SK-N-DZ (cell line): ENCODE measurements at places on chromosomes 16 and 17.

DNA sequence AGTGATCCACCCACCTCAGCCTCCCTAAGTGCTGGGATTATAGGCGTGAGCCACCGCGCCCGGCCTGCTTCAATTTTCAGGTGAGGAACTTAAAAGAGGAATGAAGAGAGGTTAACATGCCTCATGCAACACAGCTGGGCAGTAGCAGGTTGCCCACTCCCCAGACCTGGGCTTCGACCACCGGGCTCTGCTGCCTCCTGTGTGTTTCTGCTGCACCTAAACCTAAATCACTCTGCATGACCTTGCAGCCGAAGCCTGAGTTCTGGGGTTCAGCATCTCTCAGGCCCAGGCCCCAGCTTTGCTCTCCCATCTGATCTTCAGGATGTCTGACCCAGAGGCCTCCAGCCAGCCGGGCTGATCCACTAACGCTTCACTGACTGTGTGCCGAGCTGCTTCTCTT is 112.6 kb downstream of the OR1D5 start:
- no peak for DNase-seq

DNA sequence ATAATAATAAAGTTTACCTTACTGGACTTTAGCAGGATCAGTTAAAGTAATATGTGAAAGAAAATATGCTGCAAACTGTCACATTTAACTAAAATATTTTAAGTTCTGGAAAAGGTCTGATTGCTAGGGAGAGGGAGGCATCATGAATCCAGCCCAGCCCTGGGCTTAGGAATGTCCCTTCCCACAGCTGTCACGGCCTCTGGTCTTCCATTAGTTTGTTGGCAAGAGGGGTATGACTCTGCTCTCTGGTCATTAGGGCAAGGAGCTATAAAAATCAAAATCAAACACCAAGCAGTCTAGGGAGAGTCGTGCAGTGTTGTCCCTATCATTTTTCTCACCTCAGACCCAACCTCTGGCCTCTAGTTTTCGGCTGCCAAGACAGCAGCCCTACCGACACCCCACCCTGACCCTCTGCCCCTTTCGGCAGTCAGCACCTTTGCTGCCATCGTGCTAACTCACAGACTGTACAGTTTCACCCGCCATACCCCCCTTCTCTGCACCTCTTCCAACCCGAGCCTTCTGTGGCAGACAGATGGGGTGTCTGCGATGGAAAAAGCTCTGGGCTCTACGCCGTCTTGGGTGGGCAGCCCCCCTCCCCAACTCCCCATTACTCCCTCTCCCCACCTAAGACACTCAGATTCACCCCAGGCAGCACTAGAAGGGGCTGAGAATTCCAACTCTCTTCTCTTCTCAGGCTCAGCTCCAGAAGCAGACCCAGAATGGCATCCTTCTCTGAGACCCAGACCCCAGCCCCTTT is 41.4 kb downstream of the NEUROD2 start:
- DNase-seq = no peak

DNA sequence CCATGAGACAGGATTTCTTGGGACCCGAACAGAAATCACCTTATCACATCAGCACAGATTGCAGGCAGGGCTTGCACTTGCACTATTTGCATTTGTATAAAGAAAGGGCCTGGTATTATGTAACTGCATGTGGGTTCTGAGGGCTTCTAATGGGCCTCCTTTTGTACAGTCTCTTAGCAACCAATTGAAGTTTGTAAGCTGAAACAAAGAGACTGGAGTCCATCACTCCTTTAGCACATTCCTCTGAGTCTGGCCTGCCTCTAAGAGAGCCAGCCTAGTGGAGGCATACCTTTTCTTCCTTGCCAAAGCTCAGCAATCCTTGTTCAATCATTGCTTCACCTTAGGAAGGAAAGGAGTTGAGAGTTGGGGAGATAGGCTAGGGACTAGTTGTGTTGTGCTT is 387.1 kb downstream of the XYLT1 start:
- no peak for DNase-seq

GRCh38 chr16:75617121-75617520 is 6.0 kb downstream of the ADAT1 start:
- no peak for DNase-seq

DNA sequence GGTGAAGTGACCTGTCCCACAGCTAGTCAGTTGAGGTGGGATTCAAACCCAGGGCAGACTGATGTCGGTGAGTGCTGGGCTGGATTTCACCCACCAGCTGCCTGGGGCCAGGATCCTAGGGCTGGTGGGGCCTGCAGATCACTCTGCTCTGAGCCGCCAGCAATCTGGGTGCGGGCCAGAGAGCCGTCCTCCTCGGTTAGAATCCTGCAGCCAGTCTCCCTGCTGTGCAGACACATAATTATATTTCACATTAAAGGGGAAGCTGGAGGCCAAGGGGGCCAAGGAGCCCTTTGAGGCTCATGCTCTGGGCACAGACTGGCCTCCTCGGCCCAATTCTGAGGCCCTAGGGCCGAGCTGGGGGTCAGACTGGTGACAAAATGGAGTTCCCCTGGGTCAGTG is 996 bp upstream of the KCNJ12 start:
- DNase-seq = peak; percentile 59

DNA sequence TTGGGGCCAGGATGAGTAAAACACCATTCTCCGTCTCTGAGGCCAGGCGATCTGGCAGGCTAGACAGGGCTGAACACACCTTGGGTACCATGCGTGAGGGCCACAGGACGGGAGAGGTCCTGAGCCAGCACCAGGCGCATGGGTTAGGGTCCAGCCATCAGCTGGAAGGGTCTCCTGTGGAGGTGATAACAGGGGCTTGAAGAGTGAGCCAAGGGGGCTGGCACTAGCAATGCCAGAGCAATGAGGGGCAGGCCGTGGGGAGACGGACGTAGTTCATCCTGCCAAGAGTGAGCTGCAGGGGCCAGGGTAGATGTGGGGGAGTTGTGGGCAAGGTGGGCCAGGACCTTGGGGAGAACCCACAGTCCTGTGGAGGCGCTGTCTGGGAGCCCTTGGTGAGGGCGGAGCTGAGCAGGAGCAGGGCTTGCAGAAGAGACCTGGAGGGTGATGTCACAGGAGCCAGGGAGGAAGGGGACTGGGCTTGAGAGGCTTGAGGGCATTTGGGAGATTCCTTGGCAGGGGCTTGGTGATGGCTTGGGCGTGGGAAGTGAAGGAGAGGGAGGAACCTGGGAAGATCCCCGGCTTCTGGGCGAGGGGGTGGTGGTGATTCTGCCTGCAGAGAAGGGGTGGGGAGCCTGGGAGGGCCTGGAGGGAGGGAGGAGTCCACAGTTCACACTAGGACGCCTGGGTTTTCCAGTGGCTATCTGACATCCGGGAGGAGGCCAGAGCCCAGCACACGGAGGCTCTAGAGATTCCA is 6.3 kb upstream of the NPTX1 start:
- DNase-seq = no peak

GRCh38 chr17:17348872-17349723 is 45.9 kb downstream of the NT5M start:
- DNase-seq = no peak

- DNase-seq = no peak
These were observed 51.2 kb downstream of the LITAF start for GRCh38 chr16:11535494-11535893.

- DNase-seq = no peak
These were observed 281.0 kb downstream of the FTO start for GRCh38 chr16:53984936-53985335.

GRCh38 chr17:66169839-66170238 is 22.1 kb downstream of the CEP112 start:
- no peak for DNase-seq

DNA sequence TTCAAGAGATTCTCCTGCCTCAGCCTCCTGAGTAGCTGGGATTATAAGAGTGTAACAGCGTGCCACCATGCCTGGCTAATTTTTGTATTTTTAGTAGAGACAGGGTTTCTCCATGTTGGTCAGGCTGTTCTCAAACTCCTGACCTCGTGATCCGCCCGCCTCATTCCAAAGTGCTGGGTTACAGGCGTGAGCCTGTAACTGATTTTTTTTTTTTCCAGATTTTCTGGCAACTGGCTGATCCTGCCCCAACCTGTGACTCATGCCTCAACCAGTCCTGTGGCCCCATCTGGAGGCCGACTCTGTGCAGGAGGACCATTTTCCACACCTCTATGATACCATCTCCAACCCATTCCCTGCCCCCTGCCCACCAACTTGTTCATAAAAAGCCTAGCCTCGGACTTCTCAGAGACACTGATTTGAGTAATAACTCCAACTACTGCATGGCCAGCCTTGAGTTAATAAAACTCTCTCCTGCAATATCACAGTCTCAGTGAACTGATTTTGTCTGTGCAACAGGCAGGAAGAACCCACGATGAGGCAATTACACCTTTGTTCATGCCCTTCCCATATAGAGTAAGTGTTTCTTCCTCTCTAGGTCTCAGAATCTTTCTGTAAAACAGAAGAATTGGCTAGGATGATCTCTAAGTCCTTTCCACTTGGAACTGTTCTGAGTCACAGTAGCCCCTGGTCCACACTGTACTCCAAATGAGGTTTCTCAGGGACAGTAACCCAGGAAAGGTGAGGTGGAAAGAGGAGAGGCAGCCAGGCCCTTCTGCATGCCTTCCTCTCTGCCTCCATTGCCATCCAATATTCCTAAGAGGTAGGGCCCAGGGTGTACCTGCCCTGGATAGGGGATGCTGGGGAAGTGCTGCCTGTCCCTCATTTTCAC is 8.8 kb upstream of the CNOT1 start:
- DNase-seq = no peak

GRCh38 chr16:9098377-9099090 is 7.1 kb downstream of the HAPSTR1 start:
- no peak for DNase-seq

- no peak for DNase-seq
These were observed 174.0 kb downstream of the VPS53 start for GRCh38 chr17:540631-541030.

DNA sequence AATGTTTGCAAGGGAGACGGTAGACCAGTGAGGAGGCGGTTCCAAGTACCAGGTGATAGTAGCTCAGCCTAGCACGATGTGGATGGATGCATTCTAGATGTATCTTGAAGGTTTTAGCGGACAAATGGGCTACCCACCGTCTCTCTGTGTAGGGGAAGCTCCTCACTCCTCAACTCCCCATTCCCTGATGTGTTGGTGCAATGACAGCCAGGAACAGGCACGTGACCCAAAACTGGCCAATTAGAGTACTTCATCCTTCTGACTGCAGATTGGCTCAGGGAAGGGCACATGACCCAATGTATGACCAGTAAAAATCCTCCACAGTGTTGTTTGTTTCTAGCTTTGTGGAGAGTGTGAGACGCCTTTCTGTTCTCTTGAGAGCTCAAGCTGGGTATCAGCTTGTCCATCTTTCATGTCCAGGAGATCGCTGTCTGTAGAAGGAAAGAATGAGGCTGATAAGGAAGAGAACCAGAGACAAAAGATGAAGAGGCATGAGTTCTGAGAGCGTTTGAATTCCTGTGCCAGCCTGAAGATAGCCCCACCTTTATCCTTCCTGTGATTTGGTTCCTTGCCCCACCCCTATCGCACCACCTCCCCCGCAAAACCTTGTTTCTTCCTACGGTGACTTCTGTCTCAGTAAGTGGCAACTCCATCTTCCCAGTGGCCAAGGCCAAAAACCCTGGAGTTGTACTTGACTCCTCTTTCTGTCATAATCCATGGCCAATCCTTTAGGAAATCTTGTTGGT is 2.3 kb upstream of the BORCS6 start:
- DNase-seq = peak; percentile 98

- peak; percentile 73 for DNase-seq
These were observed 835 bp downstream of the NME4 start for GRCh38 chr16:397736-398332.

- DNase-seq = no peak
These were observed 14.5 kb upstream of the OR1E2 start for GRCh38 chr17:3448059-3448665.

DNA sequence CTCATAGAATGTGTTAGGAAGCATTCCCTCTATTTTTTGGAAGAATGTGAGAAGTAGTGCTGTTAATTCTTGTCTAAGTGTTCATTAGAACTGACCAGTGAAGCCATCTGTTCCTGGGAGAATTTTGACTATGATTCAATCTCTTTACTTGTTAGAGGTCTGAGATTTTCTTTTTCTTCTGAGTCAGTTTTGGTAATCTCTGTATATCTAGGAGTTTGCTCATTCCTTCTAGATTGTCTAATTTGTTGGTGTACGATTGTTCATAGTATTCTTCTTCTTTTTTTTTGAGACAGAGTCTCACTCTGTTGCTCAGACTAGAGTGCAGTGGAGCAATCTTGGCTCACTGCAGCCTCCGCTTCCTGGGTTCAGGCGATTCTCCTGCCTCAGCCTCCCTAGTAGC is 20.4 kb downstream of the NFATC3 start:
- no peak for DNase-seq

GRCh38 chr16:56789360-56789759 is 59.4 kb downstream of the NUP93 start:
- DNase-seq = no peak

DNA sequence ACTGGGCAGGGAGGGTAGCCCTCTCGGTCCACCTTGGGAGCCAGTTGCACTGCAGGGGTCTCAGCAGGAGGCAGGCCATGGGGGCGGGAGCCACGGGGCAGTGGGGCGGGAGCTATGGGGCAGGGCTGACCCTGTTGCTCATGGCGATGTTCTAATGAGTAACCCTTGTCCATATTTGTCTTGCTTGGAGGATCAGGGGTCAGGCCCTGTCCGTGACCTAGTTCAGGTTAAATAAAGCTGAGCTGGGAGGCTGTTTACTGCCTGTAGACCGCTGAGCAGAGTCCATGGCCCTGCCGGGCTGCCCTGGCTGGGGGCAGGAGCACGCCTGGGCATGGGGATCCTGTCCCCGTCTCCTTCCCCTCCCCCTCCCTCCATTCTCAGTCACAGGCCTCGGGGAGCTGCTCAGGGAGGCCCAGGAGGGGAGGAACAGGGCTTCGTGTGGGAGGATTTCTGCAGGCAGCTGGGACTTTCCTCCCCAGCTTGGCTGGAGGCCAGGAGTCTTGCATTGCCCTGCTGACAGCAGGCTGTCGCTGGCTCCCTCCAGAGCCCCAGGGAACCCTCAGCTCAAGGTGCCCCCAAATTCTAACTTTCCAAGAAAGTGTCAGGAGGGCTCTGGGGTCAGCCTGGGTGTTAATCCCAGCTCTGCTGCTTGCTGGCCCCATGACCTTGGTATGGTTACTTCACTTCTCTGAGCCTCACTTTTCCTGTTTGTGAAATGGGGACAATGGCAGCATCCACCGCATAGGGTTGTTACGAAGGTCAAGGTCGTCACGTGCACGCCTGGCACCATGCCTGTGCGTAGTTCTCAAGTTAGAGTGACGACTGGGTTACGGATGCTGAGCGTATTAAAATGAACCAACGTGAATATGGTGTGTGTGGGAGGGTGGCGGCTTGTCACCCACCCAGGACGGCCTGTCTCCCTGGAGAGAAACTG is 6.1 kb upstream of the SERPINF2 start:
- no peak for DNase-seq

DNA sequence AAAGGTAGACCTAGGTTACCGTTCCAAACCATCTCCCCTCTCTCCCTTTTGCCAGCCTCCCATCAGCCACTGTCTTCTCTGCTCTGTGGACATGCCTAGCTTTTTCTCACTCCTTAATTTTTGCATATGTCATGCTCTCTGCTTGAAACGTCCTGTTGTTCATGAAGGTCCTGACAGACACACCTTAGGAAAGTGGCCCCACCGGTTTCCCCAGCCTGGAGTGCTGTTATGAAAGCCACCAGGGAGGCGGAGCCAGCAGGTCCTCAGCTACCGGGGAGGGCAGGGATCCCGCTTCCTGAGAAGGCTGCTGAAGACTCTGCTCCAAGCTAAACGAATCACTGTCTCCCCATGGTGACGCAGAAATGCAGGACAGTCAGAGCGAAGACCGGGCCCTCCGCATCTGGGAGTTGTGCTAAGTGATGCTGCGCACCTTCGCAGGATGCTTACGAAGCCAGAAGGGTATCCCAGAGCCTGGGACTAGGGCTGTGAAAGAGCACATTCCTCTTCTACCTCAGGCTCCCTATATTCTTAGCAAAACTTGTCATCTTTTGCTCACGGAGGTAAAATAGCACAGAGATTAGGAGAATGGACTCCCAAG is 2.3 kb upstream of the SLC16A11 start:
- no peak for DNase-seq
